ENCODE measurements at places on chromosomes 3 and 15. TPM values are rescaled to one million over a fixed set of nuclear protein-coding genes. Genes with fewer than 3 reads are reported as not detected.

TEX55 gene
- polyA plus RNA-seq: not detected

HIGD2B gene
- polyA plus RNA-seq: not detected

CELF6 gene
- polyA plus RNA-seq: 5.1 TPM

GOLGA8R gene
- polyA plus RNA-seq: 10.9 TPM

SYNPR gene
- not detected for polyA plus RNA-seq

SLC28A1 gene
- polyA plus RNA-seq: 7.5 TPM

AMIGO3 gene
- 2.6 TPM for polyA plus RNA-seq

CYP8B1 gene
- 1.3 TPM for polyA plus RNA-seq

ACOX2 gene
- polyA plus RNA-seq: 38.6 TPM

WDR93 gene
- polyA plus RNA-seq: 3.7 TPM

ECE2 gene
- polyA plus RNA-seq: not detected

CHRNA7 gene
- polyA plus RNA-seq: 37.3 TPM

GATM gene
- 242 TPM for polyA plus RNA-seq

LACTB gene
- 19.6 TPM for polyA plus RNA-seq

NTRK3 gene
- polyA plus RNA-seq: 13.7 TPM

CPLX3 gene
- not detected for polyA plus RNA-seq

RASGRP1 gene
- polyA plus RNA-seq: 15.1 TPM

Measured in left kidney (tissue), 8 donors.